ENCODE measurements at places on chromosomes 3 and 15.
A peak's percentile ranks its signal among the peaks of the same experiment; 100 is the strongest.

- peak; percentile 32 for DNase-seq
These were observed 500 bp downstream of the PARP6 start for GRCh38 chr15:72271895-72272212.

DNA sequence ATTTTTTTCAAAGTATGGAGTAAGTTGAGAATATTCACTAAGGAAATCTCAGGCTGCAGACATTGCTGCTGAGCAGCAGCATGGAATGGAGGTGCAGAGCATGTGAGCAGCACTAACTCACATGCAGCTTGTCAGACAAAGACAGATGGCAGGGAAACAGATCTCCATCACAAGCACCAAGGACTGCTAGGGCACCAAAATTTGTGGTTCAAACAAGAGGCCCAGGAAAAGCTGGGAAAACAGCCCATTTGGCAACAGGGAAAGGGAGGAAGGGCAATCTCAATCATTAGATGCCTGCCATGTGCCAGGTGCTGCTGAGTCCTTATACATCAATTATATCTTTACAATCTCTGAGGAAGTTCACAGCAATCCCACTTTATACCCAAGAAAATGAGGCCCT lies 47.2 kb upstream of the EIF1B start:
- no peak for DNase-seq

GRCh38 chr3:28590860-28591259 lies 242.2 kb upstream of the AZI2 start:
- DNase-seq, result no peak

DNA sequence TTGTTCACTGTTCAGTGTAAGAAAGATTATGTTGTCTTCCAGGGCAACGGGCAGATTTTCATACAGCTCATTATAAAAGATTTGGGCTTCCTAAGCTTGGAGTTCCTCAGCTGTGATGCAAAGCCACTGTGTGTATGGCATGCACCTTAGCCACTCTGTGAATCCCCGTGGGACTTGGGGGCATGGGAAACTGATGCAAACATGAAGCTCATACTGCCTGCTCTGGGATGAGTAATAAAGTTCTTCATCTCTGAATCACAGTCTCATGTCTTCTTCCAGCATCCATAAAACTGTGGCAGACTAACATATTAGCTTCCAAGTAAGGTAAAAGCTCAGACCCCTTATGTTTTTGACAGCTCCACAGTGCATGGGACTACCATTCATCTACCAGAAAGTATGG lies 154.3 kb upstream of the RORA start:
- DNase-seq, result peak; percentile 73

- no peak for DNase-seq
These were observed 2.4 kb downstream of the FYTTD1 start for GRCh38 chr3:197752107-197752506.

GRCh38 chr3:37980462-37981347 lies 9.9 kb upstream of the VILL start:
- no peak for DNase-seq

DNA sequence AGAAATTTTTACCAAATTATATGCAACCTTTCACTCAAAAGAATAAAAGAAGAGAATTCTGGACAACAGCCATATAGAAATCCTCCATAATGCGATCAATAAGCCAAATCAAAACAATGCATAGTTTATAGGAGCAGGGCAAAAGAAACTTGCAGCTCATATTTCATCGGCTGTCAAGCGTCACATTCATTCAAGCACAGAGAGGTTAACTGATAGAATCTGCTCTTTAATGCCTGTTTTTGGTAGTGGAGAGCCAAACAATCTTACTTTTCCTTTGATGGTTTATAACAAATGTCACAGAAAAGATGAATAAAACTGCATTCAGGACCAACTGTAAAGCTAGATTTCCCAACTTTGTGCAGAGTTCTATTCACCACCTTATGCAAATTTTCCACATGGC lies 35.4 kb downstream of the PRTG start:
- DNase-seq, result no peak

DNA sequence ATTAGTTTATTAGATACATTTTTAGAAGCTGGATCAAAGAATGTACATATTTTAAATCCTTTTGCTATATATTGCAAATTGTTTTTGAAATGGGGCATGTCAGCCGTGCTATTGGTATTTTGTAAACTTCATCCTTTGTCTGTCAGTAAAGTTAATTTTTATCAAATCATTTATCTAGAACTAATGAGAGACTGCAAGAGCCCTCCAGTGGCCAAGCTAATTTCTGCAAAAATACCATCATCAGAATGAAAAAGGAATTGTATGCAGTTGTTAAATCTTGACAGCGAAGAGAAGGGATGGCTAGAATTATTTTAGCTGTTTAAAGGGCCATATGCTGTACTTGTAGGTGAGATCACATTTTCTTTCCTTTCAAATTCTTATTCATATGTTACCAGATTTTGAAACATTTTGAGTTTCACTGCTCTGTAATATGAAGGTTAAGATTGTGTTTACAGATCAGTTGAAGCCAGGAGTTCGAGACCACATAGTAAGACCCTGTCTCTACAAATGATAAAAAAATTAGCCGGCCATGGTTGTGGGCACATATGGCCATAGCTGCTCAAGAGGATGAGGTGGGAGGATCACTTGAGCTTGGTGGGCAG lies 8.1 kb upstream of the CLDN11 start:
- peak; percentile 45 for DNase-seq

DNA sequence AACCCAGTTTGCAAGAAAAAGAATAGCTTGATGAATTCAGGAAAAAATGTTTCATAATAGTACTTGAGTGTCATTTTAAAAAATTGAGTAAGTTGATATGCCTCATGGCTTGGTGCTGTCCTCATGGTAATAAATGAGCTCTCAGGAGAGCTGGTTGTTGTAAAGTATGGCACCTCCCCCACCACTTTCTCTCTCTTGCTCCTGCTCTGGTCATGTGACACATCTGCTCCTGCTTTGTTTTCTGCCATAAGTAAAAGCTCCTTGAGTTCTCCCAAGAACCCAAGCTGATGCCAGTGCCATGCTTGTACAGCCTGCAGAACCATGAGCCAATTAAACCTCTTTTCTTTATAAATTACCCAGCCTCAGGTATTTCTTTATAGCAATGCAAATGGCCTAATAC lies 108.8 kb upstream of the CRBN start:
- DNase-seq, result no peak

- peak; percentile 92 for DNase-seq
These were observed 47.4 kb upstream of the HACD2 start for GRCh38 chr3:123632161-123632655.

DNA sequence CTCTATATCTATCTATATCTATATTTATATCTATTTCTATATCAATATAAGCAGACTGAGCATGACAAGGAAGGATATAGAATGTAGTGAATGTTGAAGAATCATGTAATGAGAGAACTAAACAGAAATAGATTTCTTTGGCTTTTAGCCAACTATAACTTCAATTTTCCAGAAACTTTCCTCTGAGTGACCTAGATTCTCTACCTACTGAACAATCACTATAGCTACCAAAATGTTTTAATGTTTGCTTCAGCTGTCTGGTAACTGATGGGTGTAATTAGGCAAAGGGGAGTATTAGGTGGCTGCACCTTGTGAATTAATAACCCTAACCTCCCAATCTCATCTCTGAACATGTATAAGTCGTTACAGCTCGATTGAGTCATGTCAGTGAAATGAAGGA lies 76.4 kb upstream of the ROBO1 start:
- DNase-seq, result no peak

GRCh38 chr3:23712656-23713559 lies 92.8 kb upstream of the UBE2E1 start:
- peak; percentile 97 for DNase-seq

DNA sequence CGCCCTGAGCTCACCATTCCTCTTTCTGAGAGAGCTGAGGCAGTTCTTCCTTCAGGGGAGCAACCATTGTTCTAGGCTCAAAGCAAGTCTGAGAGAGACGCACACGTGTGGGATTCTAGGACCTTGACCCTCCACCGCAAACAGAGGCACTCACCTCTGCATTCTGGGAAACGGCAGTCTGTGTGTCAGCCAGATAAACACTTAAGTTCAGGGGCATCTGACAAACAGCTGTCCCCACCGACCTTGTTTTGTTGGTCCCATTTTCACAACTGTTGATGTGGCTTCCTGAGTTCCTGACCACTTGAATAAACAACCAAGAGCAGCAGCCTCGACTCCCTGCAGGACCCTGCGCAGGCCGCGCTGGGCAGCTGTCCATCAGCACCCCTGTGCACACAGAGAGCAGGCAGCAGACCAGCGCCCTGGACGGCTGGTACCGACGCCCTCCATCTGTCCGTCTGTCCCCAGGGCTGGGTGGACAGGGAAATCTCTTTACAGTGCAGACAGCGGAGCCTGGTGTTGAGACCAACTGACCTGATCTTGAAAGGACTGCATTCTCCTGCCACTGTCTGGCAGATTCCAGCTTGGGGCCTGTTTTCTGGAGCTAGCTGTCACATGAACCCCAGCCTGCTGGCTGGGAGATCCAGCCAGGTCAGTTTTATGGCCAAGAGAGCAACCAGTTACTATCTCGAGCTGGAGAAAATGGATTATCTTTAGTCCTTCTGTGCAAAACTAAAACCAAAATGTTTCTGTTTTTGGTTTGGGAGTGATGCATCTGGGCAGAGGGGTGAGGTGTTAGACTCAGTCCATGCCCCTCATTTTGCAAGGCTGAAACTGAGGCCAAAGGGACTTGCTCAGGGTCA lies 64.2 kb downstream of the FAM43A start:
- DNase-seq, result no peak

GRCh38 chr15:92195241-92195640 lies 198.4 kb upstream of the ST8SIA2 start:
- DNase-seq, result no peak

DNA sequence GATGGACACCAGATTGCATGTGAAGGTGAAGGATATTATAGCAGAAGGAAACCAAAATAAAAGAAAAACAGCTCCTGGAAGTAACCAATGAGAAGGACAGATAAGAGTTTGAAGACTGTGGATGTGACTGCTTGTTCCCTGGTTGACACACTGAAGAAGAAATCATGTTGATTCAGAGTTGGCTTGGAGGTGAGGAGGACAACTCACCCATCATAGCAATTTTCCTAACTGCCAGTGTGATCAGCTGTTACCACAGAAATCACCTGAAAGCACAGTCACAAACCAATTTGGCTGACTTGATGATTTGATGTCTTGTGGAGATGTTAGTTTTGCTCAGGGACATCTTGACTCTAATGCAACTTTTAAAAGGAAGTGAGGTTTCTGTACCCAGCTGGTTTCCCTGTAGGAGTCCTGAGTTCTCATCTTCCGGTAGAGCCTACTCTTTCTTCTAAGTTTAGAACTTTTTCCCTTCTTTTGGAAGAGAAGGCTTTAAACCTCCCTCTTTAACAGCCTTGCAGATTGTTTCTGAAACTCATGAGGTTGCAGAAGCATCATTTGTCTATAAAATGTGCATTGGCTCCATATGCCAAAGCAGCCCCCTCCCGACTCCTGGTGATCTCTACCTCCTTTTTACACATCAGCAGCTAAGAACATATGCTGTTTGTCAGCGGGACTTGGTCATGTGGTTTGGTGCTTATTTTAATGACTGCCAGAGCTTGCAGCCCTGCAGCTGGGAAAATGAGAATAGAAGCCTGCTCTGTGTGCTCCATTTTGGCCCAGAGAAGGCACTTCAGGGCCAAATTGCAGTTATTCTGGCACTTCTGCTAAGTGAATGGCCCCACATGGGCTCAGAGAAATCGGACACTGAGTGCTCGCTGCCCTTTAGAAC lies 10.3 kb downstream of the ATG7 start:
- no peak for DNase-seq

DNA sequence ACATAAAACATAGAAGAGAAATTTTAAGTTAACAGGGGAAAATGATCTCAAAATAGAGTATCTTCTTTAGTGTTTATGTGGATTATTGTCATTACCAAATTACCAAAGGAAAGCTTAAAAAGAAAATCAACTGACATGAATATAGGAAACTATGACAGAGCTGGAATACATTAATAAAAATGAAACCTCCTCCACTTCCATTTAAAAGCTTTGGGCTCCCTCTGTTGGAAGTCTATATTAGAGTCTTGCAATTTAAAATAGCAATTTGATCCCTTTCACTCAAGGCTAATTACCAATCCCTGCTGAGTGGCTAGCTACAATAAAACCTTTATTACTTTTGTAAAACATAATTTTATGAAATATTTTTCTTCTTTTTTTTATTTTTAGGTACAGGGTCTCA lies 61.4 kb upstream of the IMPG2 start:
- peak; percentile 63 for DNase-seq

GRCh38 chr3:24598695-24599470 lies 104.2 kb upstream of the THRB start:
- DNase-seq, result peak; percentile 19

- DNase-seq, result no peak
These were observed 112.3 kb downstream of the P3H2 start for GRCh38 chr3:190008432-190008831.

DNA sequence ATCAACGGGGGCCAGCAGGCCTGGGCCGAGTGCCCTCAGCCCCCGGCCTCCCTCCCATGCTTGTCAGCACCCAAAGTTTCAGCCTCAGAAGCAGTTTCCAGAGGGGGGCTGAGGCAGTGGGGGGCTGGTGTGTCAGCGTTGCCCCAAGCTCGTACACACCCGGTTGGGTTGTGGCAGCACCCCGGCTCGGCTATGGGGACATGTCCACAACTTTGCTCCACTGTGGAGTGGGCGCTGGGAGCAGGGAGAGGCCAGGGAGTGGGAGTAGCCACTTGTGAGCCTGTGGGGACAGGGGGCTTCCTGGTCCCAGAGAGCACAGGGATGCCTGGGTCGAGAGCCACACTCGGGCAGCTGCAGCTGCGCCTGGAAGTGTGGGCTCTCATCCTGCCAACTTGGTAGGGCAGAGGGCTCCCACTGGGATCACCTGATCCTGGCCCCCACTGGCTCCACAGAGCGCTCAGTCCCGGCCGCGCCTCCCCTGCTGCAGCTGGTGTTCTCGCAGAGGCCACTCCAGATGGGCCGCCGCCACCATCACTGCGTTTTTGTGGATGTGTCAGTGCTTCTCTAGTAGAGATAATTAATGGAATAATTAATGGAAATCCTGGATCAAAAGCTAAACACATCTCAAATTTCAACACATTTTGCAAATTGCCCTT lies 75.1 kb downstream of the NR1D2 start:
- no peak for DNase-seq

GRCh38 chr15:84981711-84982300 lies at the start of gene PDE8A:
TSS of gene PDE8A (plus strand) at chr15:84981856. CDS start at chr15:84982163, 307 bp downstream.
- peak; percentile 65 for DNase-seq

- no peak for DNase-seq
These were observed 43.0 kb downstream of the SAXO2 start for GRCh38 chr15:82305621-82306048.

- peak; percentile 73 for DNase-seq
These were observed 15.6 kb downstream of the PIF1 start for GRCh38 chr15:64809649-64810496.

DNA sequence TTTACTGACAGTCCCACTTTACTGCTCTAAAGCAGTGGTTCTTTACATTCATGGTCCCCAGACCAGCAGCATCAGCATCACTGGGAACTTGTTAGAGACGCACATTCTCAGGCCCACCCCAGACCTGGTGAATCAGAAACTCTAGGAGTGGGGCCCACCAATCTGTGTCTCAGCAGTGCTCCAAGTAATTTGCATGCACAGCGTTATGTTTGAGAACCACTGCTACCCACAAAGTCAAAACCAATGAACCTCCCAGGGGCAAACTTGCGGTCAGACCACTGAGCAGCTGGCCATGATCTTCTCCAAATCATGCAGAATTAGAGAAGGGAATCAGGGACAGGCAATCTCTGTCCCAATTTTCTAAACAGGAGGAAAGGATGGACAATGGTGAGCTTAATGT lies 58.5 kb downstream of the ST8SIA2 start:
- no peak for DNase-seq

Measured in EH (cell line).